ENCODE measurements at places on chromosomes 5 and 9.

DNA sequence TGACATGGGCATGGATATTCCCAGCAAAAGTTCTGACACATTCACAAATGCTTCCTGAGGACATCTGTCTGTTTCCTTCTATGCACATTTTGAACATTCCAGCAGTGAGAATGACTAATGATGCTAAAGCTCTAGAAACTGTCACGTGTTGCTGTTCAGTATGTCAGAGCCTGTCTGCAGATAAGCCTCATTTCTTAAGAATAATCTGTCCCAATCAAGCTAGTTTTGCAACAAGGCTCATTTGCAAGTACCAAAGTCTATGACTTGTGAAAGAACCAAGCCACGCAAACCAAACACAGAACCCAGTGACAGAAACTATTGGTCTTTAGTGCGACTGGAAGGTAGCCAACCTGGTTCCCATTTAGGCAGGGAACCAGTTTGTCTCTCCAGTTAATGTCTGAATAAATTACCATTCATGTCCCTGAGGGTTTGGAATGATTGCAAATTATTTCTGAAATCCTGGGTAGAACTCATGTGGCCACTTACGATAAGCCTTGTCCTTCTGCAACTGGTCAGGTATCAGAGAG lies 178.5 kb downstream of the C9orf152 start:
- peak; percentile 97 for DNase-seq

DNA sequence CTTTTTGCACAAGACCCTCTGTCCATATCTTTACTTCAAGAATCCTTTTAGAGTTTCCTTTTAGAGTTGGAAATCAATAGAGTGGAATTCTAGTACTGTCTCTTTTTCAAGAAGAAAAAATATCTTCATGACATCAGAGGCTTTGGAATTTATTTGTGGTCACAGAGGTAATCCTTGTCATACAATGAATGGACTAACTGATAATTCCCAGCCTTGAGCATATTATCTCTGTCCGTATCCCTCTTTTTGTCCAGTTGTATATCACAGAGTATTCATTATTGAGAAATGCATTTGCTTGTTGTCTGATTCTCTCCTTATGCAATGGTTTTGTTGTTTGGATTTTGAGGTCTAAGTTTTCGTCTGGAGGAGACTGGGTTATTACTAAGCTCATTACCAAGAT lies 82.0 kb upstream of the HAPLN1 start:
- no peak for DNase-seq

DNA sequence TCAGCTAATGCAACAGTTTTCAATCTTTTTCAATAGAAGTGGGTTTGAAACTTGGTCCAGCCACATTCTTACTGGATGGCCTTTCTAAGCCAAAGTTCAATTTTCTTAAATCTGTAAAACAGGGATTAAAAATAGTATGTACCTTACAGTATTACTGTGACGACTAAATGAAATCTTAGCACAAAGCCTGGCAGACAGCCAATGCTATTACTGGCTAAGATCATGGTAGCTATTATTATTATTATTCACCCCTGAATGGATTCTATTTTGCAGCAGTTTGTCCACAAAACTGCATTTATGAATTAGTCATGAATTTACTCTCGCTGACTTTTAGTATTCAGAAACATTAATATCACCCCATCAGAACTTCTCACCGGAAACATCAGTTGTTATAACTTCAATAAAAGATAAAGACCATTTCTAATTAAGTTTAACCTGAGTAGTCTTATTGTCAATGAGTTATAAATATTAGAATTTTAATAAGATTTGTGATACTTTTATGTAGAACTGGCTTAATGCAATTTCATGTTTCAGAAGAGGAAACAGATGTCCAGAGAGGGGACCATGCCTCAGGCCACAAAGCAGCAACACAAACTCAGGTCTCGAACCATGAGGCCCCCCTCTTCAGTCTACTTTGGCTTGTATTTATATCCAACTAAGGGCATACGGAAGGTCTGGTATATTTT lies 468.2 kb downstream of the ARHGEF28 start:
- DNase-seq = no peak

DNA sequence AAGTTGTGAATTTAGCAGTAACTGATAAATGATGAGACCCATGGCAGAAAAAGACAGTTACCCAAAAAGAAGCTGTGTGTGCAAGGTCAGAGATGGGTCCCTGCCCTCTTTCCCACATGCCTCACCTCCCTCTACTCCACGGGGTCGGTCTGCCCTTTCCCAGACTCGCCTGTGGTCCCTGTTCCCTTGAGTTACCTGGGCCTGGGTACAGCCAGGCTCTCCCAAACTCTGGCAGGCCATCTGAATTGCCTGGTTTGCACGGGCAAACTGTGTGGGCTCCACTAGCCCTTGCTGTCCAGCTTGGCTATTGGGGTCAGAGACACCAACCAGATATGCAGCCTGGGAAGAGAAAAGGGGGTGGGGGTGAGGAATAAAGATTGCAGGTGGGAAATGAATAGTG lies 18.4 kb upstream of the TPM2 start:
- DNase-seq = no peak

GRCh38 chr9:122252796-122253195 lies 11.8 kb downstream of the RBM18 start:
- no peak for DNase-seq

GRCh38 chr9:97280755-97281330 lies 26.6 kb upstream of the CCDC180 start:
- no peak for DNase-seq

- no peak for DNase-seq
These were observed 43.5 kb downstream of the ADAMTS2 start for GRCh38 chr5:179301796-179302195.

- DNase-seq = no peak
These were observed at the start of gene LEAP2 for GRCh38 chr5:132873119-132873929. Gene LEAP2, plus strand, starts transcription at chr5:132873668. Its CDS starts 27 bp downstream, at chr5:132873695.

GRCh38 chr9:138100711-138101350 lies 223.2 kb downstream of the CACNA1B start:
- DNase-seq = no peak

DNA sequence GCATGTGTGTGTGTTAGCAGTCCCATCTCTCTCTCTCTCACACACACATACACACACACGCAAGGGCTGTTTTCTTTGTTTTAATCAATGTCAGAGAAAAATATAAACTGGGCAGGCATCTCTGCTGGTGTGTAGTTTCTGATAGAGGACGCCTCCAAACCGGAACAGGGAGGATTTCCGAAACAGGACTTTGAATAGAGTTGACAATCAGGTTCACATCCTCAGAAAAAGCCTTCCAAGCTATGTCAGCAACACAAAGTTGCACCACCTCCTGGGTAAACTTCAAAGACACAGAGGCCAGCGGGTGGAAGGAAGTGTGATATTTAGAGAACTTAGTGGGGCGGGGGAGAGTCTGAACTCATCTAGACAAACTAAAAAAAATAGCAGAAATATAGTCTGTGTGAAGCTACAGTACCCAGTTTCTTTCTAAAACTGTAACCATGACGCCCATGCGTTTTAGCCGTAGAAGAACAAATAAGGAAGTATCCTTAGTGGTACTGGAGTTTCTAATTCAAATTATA lies 1.2 kb downstream of the ST8SIA4 start:
- no peak for DNase-seq

- no peak for DNase-seq
These were observed 69.6 kb upstream of the ATP10B start for GRCh38 chr5:160921423-160922285.

GRCh38 chr5:58358501-58359178 lies 101.2 kb downstream of the PLK2 start:
- no peak for DNase-seq

DNA sequence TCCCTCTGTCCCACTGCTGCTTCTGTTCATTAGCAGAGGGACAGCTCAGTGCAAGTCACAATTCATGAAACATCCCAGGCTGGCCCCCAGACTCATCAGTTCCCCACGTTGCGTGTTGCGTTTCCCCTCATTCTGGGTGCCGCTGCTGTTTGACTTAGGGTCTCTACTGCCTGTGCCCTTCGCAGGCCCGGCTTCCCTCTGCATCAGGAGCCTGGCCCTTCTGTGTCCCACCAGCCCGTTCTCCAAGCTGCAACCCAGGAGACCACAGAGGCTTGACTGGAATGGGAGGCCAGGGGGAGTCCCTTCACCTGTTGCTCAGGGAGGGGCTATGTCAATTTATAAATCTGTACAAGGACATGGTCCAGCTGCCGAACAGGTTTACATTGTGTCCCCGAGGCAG lies 53.9 kb upstream of the SUSD3 start:
- no peak for DNase-seq

- no peak for DNase-seq
These were observed 55.4 kb downstream of the GOLM1 start for GRCh38 chr9:86043999-86044398.

DNA sequence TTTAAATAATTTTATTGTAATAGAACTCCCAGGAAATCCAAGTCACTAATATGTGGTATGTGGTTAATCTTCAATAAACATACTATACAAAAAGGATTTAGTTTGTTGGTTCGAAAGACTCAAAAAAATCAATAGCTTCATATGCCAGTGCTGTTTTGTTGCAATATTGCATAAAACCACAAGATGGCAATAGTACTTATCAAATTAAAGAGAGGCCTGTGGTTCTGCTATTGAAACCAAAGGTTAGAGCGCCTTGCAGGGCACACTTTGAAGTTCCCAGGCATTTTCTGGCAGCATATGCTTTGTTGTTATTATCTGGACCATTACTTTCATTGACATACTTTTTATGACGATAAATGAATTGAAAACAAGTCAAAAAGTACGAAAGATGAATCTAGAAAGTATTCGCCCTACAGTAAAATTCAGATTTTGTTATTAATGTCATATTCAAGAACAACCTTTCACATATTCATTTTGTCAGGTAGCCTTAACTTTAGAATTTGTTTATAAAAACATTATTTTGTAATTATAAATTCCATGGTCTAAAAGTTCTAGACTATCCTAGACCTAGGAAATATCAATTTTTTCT lies 316.3 kb downstream of the MCTP1 start:
- DNase-seq = peak; percentile 16

DNA sequence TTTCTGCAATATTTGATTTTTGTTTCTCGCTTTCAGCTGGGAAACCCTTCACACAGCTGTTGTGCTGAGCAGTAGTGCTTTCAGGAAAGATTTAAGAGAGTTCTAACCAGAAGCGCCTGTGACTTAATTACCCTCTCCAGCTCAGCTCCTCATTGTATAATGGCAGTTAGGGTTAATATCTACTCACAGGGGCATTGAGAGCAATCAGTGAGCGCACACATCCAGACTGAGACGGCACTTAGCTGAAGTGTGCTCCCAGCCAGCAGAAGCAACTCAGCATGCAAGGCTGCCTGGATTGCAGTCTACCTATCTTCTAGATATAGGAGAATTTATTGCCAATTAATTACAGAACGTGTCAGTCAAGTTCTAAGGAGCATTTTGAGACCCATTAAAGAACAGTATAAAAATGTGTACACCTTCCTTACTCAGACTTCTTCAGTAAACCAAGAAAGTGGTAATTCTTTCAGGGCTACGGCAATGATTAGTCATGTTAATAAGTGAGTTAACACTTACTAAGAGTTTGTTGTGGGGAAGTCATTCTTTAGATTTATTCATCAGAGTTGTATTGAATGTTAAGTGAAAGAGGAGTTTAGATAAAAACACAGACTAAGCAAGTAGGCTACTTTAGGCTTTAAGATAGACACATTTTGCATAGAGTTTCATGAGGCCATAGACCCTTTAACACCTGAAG lies 111.7 kb upstream of the PCAT7 start:
- peak; percentile 64 for DNase-seq

DNA sequence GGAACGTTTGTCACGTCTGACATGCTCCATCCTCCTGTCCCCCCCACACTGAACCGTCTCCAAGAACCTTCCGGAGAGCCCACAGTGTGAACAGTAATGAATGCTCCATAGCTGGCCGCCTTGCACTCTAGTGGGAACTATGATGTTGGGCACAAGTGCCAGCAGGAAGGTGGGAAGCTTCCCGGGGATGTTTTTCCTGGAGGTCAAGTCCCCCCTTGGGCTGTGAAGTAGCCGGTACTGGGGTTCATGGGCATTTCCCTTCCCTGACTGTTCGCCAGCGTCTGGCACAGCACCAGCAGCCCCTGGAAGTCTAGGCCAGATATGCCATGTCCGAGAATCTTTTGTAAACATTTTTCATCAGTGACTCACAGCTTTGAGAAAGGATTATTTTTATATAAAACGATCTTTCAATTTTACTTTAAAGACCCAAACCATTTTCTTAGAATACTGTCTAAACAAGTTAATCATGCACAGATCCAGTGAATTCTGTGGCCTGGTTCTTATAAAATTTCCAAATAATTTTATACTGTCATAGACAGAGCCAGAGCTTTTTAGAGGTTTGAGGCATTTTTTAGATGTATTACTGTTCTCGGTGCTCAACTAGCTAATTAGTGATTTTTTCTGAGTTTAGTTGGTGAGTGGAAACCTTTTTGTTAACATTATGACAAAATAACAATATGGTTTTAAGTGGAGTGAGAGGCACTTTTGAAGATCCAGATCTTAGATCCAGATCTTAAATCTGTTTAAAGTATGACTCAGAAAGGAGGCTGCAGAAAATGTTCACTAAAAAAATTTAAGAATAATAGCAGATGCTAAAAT lies 11.6 kb downstream of the ABL1 start:
- no peak for DNase-seq

GRCh38 chr9:121292801-121293241 lies 24.9 kb downstream of the GSN start:
- DNase-seq = no peak

DNA sequence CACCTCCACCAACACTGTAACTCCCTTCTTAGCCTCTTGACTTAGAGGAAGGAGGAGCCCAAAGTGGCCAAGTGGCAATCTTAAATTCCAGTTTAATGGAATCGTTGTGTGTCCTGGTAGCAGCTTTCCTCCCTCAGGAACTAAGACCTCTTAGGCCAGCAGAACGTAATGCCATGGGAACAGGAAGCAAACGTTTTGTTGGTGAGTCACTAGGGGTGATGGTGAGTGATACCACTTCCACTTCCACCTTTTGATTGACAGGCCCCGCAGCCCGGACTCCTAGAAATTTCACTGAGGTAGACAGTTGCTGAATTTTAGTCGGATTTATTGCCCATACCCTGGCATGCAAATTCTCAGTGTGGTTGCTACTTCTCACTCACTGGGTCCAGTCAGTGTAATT lies 94.2 kb upstream of the FBN2 start:
- DNase-seq = no peak

GRCh38 chr5:139958432-139959148 lies 84.5 kb downstream of the NRG2 start:
- DNase-seq = no peak

GRCh38 chr5:156949424-156949823 lies 13.6 kb downstream of the TIMD4 start:
- no peak for DNase-seq

GRCh38 chr9:83125671-83126070 lies 62.7 kb upstream of the RASEF start:
- DNase-seq = no peak

GRCh38 chr5:5270958-5271785 lies 131.0 kb downstream of the ADAMTS16 start:
- peak; percentile 10 for DNase-seq

DNA sequence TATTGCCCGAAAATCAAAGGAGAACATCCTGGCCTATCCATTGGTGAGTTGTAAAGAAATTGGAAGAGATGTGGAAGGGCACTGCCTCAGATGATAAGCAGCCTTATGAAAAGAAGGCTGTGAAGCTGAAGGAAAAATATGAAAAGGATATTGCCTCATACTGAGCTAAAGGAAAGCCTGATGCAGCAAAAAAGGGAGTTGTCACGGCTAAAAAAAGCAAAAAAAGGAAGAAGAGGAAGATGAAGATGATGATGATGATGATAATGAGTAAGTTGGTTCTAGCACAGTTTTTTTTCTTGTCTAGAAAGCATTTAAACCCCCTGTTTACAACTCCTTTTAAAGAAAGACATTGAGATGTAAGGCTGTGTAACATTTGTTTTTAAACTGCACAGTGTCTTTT lies 59.8 kb upstream of the ZBED3 start:
- no peak for DNase-seq

- no peak for DNase-seq
These were observed 478.9 kb downstream of the PSAT1 start for GRCh38 chr9:78775696-78776295.
